SW 1271 (cell line): ENCODE measurements at places on chromosomes 2 and 18.

DNA sequence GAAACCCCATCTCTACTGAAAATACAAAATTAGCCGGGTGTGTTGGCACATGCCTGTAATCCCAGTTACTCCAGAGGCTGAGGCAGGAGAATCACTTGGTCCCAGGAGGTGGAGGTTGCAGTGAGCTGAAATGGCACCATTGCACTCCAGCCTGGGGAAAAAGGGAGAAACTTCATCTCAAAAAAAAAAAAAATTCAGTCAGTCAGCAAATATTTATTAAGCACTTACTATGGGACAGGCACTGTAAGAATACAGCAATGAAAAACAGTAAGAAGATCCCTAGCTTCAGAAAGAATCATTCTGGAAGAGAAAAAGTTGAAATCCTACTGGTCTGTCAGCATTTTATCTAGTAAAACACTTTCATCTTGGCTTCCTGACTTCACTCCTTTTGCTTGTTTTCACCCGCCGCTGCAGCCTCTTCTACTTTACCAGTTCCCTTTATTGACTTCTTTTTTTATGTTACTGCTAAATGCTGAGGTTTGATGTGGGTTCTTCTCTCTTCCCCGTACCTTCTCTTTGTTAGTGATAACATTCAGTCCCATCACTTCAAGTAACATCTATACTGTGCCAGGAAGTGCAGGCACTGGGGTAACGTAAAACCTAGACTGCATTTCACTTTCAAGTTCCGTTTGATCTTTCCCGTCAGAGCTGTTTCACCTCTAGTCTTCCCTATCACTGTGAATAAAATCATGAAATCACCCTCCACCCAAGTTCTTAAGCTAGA is 10.8 kb upstream of the TAF4B start:
- no peak for DNase-seq

DNA sequence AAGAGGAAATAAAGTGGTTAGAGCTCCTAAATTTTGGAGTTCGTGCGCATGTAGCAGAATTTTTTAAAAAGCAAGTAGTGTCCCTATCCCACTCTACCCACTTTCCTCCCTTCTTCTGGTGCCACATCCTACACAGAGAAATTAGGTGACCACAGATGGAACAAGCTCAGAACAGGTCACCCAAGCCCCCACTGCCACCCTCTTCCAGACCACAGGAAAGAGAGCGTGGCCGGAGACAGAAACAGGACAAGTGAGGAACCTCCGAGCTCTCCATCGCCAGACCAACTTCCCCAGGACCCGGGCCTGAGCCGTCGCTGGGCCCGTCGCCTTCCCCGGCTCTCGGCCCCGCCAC is 433 bp downstream of the NPC1 start:
- no peak for DNase-seq

GRCh38 chr2:10144771-10145518 is 22.4 kb downstream of the RRM2 start:
- DNase-seq = no peak

DNA sequence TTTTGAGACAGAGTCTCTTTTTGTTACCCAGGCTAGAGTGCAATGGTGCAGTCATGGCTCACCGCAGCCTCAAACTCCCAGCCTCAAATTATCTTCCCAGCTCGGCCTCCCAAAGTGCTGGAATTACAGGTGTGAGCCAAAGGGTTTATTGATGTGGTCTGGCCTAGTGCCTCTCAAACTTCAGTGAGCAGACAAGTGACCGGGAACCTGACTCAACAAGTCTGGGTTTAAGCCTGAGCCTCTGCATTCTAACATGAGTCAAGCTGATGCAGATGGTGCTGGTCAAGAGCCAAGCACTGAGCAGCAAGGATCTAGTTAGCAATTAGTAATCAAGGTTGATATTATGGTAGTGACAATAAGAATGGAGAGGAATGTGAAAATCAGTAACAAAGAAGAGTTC is 21.3 kb downstream of the CDK15 start:
- no peak for DNase-seq

- DNase-seq = no peak
Measured at GRCh38 chr2:16584824-16585540, 80.7 kb downstream of the CYRIA start.

GRCh38 chr2:162072181-162072702 is 1.8 kb downstream of the DPP4 start:
- DNase-seq = no peak

GRCh38 chr2:51290725-51291124 is 258.8 kb upstream of the NRXN1 start:
- DNase-seq = no peak
